ENCODE measurements at places on chromosomes 16 and 17. TPM values are rescaled to one million over a fixed set of nuclear protein-coding genes. Genes with fewer than 3 reads are reported as not detected.

The EIF1 gene
- total RNA-seq, result 569 TPM

The ITFG1 gene
- total RNA-seq, result 66.3 TPM

The NPIPB6 gene
- 1.5 TPM for total RNA-seq

The TEDC2 gene
- 9.1 TPM for total RNA-seq

The DCAKD gene
- 29.2 TPM for total RNA-seq

The MRPL27 gene
- 38.9 TPM for total RNA-seq

The DUS1L gene
- total RNA-seq, result 74.1 TPM

All from endothelial cell (in vitro differentiated cells).